ENCODE measurements at places on chromosomes 4 and X. TPM values are rescaled to one million over a fixed set of nuclear protein-coding genes. Genes with fewer than 3 reads are reported as not detected.

NUP62CL gene
- not detected for total RNA-seq

GUF1 gene
- total RNA-seq: 12.3 TPM

SPATA18 gene
- total RNA-seq: 14.3 TPM

DMP1 gene
- total RNA-seq: not detected

YY2 gene
- 0.38 TPM for total RNA-seq

EMCN gene
- 0.22 TPM for total RNA-seq

NPNT gene
- total RNA-seq: not detected

TEX13D gene
- total RNA-seq: not detected

SMR3A gene
- total RNA-seq: not detected

PRDX4 gene
- 447 TPM for total RNA-seq

EXOC1L gene
- not detected for total RNA-seq

AADAT gene
- 4.3 TPM for total RNA-seq

PNMA6A gene
- total RNA-seq: 0.22 TPM

CENPC gene
- 11.3 TPM for total RNA-seq

PAPSS1 gene
- total RNA-seq: 66.8 TPM

DBET gene
- total RNA-seq: not detected

Data from GM23248 (cell line).